ENCODE measurements at places on chromosomes 3 and 15.

DNA sequence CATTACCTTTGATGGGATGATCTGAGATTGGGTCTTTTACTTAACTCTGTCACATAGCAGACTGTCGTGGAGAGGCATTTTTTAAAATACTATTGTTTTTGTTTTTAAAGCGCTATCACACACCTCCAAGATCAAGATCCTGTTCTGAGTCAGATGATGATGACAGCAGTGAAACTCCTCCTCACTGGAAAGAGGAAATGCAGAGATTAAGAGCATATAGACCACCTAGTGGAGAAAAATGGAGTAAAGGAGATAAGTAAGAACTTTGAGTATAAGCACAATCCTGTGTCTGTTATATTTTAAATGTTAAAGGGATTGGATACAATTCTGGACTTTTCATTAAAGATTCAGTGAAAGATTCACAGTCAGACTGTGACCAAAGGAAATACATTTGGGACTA lies 18.4 kb upstream of the ZBTB47 start:
- H3K27ac ChIP-seq = peak overlapping the region; percentile 7
- DNase-seq = no peak
- no peak overlapping the region for H3K4me3 ChIP-seq
- H3K27me3 ChIP-seq = no peaks in the 10 kb centered on the region
- peaks cover 8% of the 10 kb centered on the region for H3K4me1 ChIP-seq
- H3K36me3 ChIP-seq = peaks cover 30% of the 10 kb centered on the region

DNA sequence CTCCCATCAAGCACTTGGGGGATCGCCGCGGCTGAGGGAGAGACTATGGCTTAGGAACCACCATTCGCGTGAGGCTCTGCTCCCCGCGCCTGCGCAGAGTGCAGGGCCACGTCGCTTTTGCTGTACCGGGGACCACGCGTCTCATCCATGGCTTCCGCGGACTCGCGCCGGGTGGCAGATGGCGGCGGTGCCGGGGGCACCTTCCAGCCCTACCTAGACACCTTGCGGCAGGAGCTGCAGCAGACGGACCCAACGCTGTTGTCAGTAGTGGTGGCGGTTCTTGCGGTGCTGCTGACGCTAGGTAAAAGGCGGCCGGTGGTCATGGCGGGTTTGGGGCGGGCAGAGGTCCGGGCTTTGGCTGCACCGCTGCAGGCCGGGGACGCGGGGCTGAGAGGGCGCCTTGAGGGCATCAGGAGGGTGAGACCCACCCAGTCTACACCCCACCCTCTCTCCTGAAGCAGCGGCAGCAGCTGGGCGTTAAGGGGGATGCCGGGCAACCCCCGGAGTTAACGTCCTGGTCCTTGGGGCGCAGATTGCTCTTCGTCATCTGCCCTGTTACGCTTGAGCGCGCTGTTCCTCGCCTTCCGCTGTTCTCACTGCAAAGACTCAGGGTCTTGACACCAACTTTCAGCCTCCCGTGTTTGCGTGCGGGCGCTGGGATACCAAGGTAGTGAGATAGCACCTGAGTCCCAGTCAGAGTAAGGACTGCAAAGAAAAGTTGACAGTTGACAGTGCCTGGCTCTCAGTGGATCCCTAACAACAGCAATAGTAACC lies at the start of gene SRPRB:
TSS of gene SRPRB (plus strand) at position 114 of the 774 bp plus-strand sequence. CDS start at position 148, 34 bp downstream.
- peaks cover 25% of the 10 kb centered on the region for H3K36me3 ChIP-seq
- H3K4me3 ChIP-seq = peak within 1 kb of the TSS; percentile 95
- H3K27ac ChIP-seq = peak within 1 kb of the TSS; percentile 91
- peaks cover 11% of the 10 kb centered on the region for H3K27me3 ChIP-seq
- peaks cover 32% of the 10 kb centered on the region for H3K4me1 ChIP-seq

DNA sequence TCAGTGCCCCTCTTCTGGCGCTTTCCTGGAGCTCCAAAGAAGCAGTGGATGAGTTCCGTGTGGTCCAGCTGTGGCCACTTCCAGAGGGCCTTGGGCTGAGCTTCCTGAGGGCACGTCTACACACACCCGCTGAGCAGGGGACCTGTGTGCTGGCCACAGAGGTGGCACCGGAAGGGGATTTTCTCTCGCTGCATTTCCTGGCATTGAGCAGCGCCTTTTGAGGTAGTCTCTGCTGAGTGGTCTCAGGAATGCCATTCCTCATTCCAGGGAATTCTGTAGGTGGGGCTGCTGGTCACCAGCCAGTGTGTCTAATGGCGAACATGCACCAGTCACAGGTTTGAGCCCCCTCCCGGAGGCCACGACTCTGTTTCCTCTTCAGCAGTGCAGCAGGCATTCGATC lies 48.1 kb downstream of the AMOTL2 start:
- DNase-seq = no peak
- no peak overlapping the region for H3K4me3 ChIP-seq
- no peak overlapping the region for H3K27ac ChIP-seq
- H3K4me1 ChIP-seq = no peaks in the 10 kb centered on the region
- no peaks in the 10 kb centered on the region for H3K36me3 ChIP-seq
- H3K27me3 ChIP-seq = peaks cover 39% of the 10 kb centered on the region

DNA sequence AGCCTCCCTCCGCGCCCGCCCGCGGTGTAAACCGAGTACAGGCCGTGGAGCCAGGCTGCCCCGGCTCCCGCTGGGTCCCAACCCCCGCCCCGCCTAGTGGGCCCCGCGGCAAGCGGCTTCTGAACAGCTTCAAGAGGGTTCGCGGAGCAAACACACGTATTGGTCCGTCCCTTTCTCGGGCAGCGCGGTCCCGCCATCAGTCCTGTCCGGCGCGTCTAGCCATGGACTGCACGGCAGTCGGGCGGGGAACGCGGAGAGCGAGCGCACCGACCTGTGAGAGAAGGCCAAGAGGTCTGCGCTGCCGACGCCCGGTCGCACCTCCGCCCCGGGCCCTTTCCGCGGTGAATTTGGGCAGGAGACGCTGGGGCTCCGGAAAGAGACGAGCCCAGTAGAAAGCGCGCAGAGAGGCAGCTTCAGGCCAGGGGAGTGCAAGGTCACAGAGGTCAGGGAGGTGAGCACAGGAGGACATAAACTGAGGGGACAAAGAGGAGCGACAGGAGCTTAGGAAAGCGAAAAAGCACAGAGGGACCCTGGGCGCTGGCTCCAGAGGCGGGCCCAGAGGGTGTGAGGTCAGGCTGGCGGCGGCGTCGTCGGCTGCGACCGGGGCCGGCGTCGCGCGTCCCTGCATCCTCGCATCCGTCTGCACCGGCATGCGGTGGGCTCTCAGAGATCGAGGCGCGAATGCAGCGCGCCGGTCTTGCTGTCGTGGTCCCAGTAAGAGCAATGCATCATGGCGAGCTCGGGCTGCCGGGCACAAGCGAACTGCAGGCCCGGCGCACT lies 1.8 kb downstream of the FOXL2 start:
- H3K4me3 ChIP-seq = peak overlapping the region; percentile 71
- H3K27me3 ChIP-seq = peaks cover 100% of the 10 kb centered on the region
- H3K36me3 ChIP-seq = peaks cover 3% of the 10 kb centered on the region

DNA sequence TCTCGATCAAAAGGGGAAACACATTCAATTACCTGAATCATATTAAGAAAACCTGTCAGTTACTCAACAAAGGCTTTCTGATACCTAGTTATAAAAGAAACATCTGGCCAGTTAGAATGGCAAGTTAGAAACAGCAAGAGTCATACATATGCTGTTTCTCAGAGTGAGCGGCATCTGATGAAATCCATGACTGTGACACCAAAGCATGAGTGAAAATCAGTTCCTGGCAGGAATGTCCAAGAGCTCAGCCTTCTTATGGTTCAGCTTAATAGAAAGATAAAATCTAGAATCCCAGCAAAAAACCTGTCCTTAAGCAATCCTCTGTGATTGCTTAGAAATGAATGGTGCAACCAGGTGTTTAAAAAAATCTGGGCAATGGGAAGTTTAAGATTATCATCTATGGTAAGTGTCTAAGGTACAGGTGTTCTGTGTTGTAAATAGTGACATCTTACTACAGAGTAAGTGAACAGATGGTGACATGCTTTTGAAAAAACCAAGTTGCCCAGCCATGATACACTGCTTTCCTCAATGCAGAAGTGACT lies 18.8 kb downstream of the B4GALT4 start:
- no peak overlapping the region for H3K4me3 ChIP-seq
- H3K4me1 ChIP-seq = peaks cover 53% of the 10 kb centered on the region
- H3K27ac ChIP-seq = no peak overlapping the region
- no peak for DNase-seq
- no peaks in the 10 kb centered on the region for H3K27me3 ChIP-seq

DNA sequence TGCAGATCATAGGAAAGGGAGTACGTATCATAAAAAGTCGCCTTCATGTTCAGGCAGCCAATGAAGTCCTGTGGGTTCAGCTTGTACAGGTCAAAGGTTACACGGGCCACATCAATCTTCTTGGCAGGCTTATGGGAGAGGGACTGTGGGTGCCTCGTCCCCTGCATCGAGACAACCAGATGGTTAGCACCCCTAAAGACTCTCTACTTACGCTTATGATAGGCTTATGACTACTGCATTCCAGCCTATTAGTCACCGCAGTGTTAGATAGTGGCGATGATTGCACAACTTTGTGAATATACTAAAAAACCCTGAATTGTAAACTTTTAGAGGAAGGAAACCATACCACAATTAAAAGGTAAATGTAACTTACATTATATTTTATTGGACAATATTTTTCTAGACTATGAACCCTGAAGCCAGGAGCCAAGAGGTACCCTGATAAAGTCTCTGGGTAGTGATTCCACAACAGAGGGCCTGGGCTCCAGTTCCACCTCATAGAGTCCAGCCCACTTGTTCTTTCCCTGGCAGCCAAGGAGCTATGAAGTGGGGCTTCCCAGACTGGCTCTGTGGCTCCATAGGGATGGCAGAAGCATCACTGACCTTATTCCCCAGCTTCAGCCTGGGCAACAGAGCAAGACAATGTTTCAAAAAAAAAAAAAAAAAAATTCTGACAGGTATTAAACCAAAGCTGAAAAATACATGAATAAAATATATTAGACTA lies 2.5 kb upstream of the FANCD2 start:
- H3K4me1 ChIP-seq = peaks cover 27% of the 10 kb centered on the region
- no peak for DNase-seq
- peaks cover 22% of the 10 kb centered on the region for H3K36me3 ChIP-seq
- no peaks in the 10 kb centered on the region for H3K27me3 ChIP-seq
- H3K27ac ChIP-seq = no peak overlapping the region

GRCh38 chr15:45320581-45321205 lies 57.7 kb downstream of the GATM start:
- H3K4me1 ChIP-seq = no peaks in the 10 kb centered on the region
- DNase-seq = no peak
- no peaks in the 10 kb centered on the region for H3K36me3 ChIP-seq
- no peak overlapping the region for H3K4me3 ChIP-seq
- H3K27me3 ChIP-seq = peaks cover 9% of the 10 kb centered on the region
- no peak overlapping the region for H3K27ac ChIP-seq

- no peaks in the 10 kb centered on the region for H3K36me3 ChIP-seq
- H3K4me1 ChIP-seq = no peaks in the 10 kb centered on the region
- H3K4me3 ChIP-seq = no peak overlapping the region
- no peaks in the 10 kb centered on the region for H3K27me3 ChIP-seq
- DNase-seq = no peak
Observed at GRCh38 chr3:182487611-182488010, 305.7 kb upstream of the ATP11B start.

DNA sequence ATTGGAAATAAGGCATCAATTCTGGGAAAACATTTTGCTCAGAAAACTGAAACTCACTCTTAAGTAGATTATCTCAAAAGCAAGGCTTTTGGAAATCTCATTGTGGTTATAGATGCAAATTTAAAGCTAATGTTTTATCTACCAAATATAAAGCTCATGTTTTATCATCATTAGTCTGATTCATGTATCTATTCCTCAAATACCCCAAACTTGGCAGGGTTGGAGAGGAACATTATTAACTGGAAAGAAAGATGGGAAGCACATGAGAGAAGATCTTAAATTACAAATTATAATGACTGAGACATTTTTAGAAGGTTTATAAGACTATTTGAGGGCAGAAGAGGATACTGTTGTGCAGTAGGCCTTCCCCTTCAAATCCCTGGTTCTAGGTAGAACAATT lies 137.3 kb upstream of the TGFBR2 start:
- no peak overlapping the region for H3K4me3 ChIP-seq
- no peaks in the 10 kb centered on the region for H3K36me3 ChIP-seq
- H3K4me1 ChIP-seq = no peaks in the 10 kb centered on the region
- no peak overlapping the region for H3K27ac ChIP-seq
- H3K27me3 ChIP-seq = no peaks in the 10 kb centered on the region
- DNase-seq = no peak

- no peaks in the 10 kb centered on the region for H3K4me1 ChIP-seq
- peaks cover 39% of the 10 kb centered on the region for H3K36me3 ChIP-seq
- no peaks in the 10 kb centered on the region for H3K27me3 ChIP-seq
- no peak overlapping the region for H3K27ac ChIP-seq
Observed at GRCh38 chr15:61871926-61872522, 188.2 kb downstream of the VPS13C start.
